Stimulated activated naive CD8-positive, alpha-beta T cell treated with anti-CD3 and anti-CD28 coated beads, Interleukin-15, amount 100 ng/mL, for 72 hours (primary cell): ENCODE measurements at places on chromosomes 7 and 10.

DNA sequence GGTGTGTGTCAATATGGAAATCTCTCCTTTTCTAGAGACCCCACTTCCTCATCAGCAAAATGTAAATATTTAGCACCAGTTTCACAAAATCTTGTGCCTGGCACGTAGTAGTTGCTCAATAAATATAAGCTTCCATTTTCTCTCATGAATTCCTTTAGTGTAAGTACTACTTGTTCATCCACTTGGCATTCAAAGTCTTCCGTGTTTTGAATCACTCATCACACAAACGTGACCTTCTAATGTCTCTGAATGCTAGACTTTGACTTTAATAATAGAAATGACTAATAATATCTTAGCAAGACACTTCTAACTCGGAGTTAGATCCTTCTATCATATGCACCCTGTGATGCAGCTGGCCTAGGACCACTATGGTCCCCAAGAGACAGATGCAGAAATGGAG is 168.7 kb upstream of the ZNF32 start:
- no peak for DNase-seq

- DNase-seq, result no peak
Observed at GRCh38 chr10:118107040-118107439, 60.3 kb upstream of the RAB11FIP2 start.

GRCh38 chr10:12512332-12513002 is 163.1 kb downstream of the CAMK1D start:
- no peak for DNase-seq

DNA sequence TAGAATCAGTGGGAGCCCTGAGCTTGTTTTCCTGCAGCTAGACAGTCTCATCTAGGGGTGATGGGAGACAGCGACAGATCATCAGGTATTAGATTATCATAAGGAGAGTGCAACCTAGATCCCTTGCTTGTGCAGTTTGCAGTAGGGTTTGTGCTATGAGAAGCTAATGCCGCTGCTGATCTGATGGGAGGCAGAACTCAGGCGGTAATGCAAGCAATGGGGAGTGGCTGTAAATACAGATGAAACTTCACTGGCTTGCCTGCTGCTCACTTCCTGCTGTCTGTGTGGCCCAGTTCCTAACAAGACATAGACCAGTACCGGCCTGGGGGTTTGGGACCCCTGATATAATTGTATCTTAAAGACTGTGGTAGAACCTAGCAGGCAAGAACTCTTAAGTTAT is 17.6 kb downstream of the NRBF2 start:
- DNase-seq, result no peak

GRCh38 chr7:100432621-100433275 is 3.1 kb downstream of the MEPCE start:
- no peak for DNase-seq

GRCh38 chr10:90075995-90076394 is 374.6 kb downstream of the KIF20B start:
- no peak for DNase-seq

- no peak for DNase-seq
Observed at GRCh38 chr7:29281782-29282541, 87.4 kb downstream of the CHN2 start.

DNA sequence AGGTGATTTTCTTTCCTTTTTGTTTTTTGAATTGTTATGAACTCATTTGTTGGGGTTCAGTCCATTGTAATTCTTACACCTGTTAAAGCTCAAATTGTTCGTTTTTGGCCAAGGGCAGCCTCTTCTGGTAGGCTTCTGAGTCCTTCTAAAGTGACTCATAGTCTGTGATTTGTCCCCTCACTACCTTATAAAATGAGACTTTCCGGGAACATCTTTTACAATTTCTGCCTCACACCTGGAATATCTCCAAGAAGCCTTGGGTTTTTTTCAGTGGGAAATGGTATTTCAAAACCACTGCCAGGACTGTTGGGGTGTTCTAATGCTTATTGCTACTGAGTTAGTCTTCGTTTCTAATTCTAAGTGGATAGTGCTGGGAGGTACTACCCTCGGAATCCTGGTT is 56.7 kb downstream of the BMPR1A start:
- no peak for DNase-seq

DNA sequence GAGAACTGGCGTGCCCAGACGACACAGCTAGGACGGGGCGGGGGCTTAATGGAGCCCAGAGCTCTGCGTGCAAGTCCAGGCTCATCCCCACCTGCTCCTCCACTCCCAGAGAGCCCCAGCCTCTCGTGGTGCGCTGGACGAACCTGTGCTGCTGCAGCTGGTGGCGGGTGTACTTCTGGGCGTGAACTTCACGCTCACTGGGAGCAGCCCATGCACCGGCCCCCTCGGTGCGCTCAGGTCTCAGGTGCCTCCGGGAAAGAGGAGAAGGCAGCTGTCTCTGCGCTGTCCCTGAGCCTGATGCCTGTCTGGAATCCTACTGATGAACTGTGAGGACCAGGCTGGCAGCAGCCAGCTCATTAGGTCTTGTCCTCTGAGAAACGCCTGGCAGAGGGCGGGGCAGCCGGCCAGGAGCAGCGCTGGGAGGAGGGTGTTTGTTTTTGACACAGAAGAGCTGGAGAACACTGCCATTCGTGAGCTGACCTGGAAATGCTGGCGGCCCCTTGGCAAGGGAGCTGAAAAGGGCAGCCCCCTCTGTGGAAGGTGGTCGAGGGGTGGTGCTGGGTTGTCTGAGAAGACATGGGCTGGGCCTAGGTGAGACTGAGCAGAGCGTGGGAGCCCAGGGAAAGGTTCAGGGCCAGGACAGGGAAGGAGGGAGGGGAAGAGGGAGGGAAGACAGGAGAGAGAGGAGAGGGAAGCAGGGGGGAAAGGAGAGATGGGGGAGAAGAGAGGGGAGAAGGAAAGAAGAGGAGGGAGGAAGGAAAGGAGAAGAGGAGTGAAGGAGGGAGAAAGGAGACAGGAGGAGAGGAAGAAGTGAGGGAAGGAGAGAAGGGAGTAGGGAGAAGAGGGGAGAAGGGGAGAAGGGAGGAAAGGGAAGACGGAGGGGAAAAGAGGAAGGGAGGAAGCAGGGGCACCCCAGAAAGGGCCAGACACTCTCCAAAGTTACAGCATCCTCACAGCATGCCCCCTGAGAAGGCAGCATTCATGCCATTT is 53.5 kb upstream of the TNS3 start:
- DNase-seq, result no peak

DNA sequence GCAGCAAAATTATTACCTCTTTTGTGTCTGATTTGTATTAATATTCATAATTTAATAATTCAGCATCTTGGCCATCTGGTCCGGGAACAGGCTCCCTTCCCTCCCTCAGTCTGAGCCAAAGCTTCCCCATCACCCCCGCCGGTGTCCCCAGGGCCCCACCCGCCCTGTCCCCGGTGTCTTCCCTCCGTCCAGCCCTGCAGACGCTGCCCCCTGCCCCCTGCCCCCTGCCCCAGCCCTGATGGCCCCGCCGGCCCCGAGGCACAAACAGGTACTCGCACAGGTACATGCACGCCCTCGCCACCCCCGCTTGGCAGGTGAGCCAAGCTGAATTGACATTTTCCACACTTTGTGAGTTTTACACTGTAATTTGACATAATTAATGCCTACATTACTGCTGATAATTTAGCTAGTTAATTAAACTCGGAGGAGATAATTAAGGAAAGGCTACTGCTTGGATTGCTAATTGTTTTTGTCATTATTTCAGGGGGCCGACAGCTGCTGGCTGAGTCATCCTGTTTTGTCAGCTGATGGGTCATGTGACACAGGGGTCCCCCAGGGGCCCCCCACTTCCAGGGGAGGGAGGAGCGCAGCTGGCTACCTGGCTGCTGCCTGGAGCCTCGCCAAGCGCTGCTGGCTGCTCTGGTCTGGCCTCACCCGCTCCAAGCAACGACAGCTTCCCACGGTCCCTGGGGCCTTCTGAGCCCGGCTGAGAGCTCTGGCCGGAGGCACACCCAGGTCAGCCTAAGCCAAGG is 36.6 kb downstream of the MICALL2 start:
- no peak for DNase-seq
